ENCODE measurements at places on chromosomes 1 and 21. TPM values are rescaled to one million over a fixed set of nuclear protein-coding genes. Genes with fewer than 3 reads are reported as not detected.

The CELA2B gene
- 0.56 TPM for polyA plus RNA-seq

The CD164L2 gene
- polyA plus RNA-seq: 0.22 TPM

The PLA2G2D gene
- 0.06 TPM for polyA plus RNA-seq

The DPT gene
- 0.19 TPM for polyA plus RNA-seq

The CHI3L1 gene
- polyA plus RNA-seq: 9.0 TPM

The AQP10 gene
- polyA plus RNA-seq: 0.14 TPM

The F13B gene
- not detected for polyA plus RNA-seq

The TIAM1 gene
- 15.9 TPM for polyA plus RNA-seq

The COL8A2 gene
- polyA plus RNA-seq: 1.3 TPM

The DMBX1 gene
- polyA plus RNA-seq: 0.05 TPM

DNA sequence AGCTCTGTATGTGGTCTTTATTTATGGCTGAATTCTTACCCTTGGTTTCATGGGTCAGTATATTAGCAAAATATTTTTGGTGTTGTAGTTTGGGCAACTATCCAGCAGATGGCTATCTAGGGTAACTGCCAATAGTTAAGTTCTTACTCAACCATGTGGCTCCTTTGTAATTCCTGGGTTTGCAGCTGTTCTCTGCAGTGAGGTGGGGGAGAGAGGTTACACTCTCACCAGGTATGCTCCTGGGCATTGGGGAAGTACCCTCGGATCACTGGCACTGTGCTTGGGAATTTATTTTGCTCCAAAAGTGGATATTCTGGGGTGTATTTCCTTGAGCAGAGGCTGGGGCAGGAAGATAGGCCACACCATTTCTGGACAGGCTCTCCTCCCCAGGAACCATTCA, 436.7 kb upstream of the TMPRSS15 start:
- no peak for DNase-seq

DNA sequence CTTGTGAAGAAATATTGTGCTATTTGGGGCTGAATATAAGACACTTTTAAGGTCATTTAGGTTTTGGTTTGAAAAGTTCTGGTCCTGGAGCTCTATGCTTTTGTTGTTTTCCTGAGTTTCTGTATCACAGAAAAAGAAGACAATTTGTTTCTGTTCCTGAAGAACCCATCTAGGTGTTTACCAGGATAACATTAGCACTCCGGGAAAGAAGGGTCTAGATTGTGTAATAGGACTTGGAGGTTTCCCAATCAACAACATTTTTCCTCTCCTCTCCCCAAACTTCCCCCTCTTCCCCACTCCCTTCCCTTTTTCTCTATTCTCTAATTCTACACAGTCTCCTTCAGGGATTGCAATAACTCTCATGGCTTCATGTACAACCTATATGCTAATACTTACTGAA, 78.7 kb downstream of the PTPRC start:
- no peak for DNase-seq

- no peak for DNase-seq
These were observed 28.3 kb downstream of the EIF2D start for GRCh38 chr1:206583707-206584648.

- DNase-seq: no peak
These were observed 8.9 kb downstream of the HYI start for GRCh38 chr1:43444836-43445235.

- no peak for DNase-seq
These were observed 36.1 kb upstream of the IL20 start for GRCh38 chr1:206829282-206829681.

- DNase-seq: no peak
These were observed 30.1 kb downstream of the LRRC8D start for GRCh38 chr1:89850844-89851415.

DNA sequence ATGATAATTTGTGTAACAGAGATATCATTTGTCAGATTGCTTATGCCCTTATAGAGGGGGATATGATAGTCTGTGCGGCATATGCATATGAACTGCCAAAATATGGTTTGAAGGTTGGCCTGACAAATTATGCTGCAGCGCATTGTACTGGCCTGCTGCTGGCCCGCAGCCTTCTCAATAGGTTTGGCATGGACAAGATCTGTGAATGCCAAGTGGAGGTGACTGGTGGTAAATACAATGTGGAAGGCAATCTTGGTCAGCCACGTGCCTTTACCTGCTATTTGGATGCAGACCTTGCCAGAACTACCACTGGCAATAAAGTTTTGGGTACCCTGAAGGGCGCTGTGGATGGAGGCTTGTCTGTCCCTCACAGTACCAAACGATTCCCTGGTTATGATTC, 82.4 kb downstream of the ZMYM4 start:
- DNase-seq: no peak

GRCh38 chr1:234961456-234962339, 166.9 kb downstream of the TOMM20 start:
- DNase-seq: peak; percentile 79

DNA sequence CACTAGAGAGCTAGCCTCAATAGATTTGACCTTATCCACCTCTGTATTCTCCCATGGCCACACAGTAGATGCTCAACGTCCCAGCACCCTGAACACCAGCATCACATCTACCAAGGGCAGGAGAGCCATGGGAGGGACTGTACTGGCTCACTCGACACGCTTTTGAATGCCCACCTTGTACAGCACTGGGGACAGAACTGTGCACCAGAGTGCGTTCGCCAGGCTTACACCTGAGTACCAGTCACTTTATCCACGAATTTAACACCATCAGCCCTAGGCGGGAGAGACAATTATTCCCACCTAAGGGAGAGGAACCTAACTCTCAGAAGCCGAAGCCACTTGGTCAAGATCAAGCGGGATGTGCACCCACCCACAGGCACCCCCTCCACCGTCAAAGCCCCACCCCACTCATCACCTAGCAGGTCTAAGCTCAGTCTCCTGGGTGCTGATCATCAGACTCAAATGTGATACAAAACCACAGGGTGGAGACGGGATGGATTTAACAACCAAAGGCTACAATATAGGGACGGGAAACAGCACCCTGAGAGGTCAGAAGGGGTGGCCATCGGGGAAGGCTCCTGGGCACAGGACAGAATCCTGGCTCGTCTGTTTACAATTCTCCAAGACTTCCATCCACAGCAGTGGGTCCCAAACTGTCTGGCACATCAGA, 110.5 kb downstream of the GLIS1 start:
- no peak for DNase-seq

GRCh38 chr1:246515390-246516005, 8.4 kb upstream of the SMYD3 start:
- DNase-seq: no peak

DNA sequence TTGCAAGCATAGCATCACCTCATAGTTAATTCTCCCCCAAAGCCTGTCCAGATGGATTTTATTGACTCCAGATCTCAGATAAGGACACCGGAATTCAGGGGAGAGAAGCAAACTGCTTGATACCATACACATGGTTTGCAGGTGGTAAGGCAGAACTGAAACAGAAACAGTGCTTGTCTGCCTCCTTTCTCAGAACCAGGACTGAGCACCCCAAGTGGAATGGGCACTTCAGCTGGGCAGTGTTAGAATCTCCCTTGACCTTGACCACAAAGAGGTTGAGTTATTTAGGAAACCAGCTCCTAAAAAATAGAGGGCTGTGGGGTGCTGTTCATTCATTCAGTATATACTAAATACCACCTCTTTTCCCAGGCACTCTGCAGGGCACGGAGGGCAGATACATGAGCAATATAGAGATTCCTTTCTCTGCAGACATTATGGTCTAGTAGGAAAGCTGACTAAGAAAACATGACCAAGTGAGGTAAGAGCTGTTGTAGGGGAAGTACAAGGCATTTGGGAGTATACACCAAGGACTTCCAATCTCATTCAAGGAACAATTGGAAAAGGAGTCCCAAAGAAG, 185.2 kb downstream of the C1orf94 start:
- DNase-seq: no peak

- DNase-seq: no peak
These were observed 1.8 kb downstream of the MX2 start for GRCh38 chr21:41363370-41364270.

DNA sequence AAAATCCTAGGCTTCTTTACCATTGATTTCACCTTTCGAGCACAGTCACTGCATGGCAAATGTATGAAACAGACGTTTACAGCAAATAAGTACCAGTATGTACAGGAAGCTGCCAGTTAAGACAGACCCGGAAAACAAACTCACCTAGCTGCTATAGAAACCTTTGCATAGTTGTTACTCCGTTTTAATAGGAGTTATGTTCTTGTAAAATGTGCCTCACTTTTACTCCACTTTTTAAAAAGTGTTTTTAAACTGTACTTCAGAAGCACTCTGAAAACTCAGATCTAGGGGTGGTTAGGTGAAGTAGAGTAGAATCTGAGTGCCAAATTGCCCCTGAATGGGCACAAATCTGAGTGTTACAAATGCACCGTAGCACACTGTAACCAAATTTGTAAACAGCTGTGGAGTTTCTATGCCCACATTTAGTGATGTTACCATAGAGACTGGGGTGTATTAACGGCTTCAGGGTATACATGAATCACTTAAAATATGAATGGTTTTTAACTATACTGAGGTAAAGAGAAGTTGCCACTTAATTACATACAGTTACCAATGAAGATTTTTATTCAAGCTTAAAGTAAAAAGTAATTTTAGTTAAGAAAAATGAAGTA, 30.7 kb downstream of the CNIH4 start:
- DNase-seq: no peak

DNA sequence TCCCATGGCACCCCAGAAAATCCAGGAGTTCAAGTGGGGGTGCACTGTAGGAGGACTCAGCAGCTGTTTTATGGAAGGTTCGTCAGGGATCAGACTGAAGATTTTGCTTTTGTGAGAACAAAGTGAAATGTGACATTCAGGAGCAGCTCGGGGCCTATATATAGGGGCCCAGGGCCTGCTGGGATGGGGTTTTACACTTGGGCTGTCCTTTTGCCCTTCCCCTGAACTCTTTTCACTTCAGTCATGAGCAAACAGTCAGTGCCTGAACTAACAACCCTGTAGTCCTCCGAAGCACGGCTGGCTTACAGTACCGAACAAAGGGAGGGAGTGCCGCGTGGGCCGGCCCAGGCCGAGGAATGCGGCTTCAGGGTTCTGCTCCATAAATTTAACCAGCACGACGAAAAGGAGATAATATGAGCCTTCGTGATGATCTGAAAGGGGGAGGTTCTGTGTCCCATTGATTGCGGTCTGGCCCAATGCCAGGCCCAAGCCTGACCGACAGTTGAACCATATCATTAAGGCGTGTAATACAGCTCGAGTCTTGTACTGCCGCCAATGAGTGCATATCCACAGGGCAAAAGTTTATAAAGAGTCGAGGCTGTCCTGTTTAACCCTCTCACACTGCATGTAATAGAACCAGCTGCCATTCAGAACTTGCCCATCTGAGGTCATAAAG, 139.9 kb downstream of the DHRS3 start:
- DNase-seq: peak; percentile 96

- no peak for DNase-seq
These were observed 82.8 kb downstream of the DISP1 start for GRCh38 chr1:222897527-222898190.

- DNase-seq: no peak
These were observed 326.4 kb downstream of the TGFB2 start for GRCh38 chr1:218671573-218671972.

- no peak for DNase-seq
These were observed 3.0 kb upstream of the TENT5C start for GRCh38 chr1:117602862-117603261.

- DNase-seq: peak; percentile 7
These were observed 211.9 kb upstream of the SPAG17 start for GRCh38 chr1:118396829-118397495.

DNA sequence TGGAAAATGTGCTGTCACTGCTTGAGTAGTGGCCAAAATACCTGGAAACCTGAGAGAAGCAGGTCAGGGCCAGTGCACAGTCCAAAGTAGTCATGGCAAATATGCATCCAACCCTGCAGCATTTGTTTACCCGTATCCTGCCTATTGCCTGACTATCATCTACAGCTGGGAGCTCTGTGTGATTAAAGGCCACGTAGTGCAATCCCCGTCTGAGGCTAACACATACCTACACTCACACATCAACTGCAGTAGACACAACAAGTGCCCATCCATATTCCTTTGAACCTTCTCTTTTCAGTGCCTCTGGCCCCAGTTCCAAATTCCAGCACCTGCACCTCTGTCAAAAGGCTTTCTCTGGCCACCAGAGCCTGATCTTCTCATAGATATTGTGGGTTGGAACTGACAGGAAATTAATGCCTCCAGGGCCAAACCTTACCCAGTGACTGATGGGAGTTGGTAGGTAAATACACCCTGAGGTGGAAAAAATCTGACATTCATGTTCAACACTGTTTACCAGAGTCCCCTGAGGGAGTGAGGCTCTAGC, 383.0 kb downstream of the SETD4 start:
- DNase-seq: no peak

Data from renal cortex interstitium (tissue), 15 donors.